ENCODE measurements at places on chromosomes 3 and 15. TPM values are rescaled to one million over a fixed set of nuclear protein-coding genes. Genes with fewer than 3 reads are reported as not detected.

Gene RASGRF1
- total RNA-seq, result not detected

Gene CCDC80
- total RNA-seq, result 92.2 TPM

Gene ZNF502
- total RNA-seq, result 7.2 TPM

Gene ANAPC13
- 162 TPM for total RNA-seq

Gene FRMD4B
- total RNA-seq, result 20.8 TPM

Gene GNAT1
- total RNA-seq, result 0.05 TPM

Gene P3H2
- total RNA-seq, result 240 TPM

Gene NUTM1
- not detected for total RNA-seq

Gene SERPINI2
- not detected for total RNA-seq

Gene B3GALNT1
- total RNA-seq, result 32.7 TPM

Gene CCDC39
- 0.10 TPM for total RNA-seq

Gene THAP10
- total RNA-seq, result 1.0 TPM

Gene TUSC7
- not detected for total RNA-seq

Gene SLC28A2
- total RNA-seq, result not detected

All from renal cortical epithelial cell (primary cell).